ENCODE measurements at places on chromosomes 12 and 14.

DNA sequence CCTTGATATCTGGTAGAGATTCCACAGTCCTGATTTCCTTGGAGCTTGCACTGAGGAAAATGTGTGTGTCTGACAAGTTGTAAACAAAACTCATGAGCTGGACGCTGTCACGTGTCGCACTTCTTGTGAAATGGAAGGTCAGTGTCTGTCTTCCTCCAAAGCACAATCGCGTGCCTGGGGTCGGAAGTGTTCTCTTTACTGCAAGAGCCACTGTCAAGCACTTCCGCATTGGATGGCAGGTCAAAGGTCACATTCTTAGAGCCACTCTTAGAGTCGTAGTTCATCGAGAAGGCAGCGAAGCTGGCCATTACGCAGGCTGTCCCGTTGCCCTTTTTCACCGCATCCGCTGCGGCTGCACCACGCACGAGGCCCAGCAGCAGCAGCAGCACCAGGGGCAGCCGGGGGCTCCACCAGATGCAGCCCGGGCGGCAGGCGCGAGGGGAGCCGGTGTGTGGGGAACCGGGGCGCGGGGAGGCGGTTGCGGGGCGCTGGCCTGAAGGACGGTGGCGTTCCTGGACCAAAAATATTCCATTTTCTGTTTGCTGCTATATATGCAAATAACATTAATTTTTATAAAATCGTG is 45.0 kb downstream of the LRTM2 start:
- DNase-seq: no peak

DNA sequence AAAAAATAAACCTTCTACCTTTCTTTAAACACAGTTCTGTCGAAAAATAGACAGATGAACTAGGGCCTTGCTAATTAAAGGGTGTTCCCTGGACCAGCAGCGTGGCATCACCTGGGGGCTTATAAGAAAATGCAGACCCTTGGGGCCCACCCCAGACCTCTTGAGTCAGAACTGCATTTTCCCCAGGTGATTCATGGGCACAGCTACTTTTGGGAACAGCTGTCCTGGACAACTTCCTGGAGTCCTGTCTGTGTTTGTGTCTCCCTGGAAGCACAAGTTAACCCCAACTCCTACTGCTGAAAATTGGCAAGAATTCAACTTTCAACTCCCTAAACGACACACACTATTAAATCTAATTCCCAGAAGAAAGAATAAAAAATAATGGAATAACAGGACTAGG is 17.8 kb downstream of the FBLN5 start:
- no peak for DNase-seq

DNA sequence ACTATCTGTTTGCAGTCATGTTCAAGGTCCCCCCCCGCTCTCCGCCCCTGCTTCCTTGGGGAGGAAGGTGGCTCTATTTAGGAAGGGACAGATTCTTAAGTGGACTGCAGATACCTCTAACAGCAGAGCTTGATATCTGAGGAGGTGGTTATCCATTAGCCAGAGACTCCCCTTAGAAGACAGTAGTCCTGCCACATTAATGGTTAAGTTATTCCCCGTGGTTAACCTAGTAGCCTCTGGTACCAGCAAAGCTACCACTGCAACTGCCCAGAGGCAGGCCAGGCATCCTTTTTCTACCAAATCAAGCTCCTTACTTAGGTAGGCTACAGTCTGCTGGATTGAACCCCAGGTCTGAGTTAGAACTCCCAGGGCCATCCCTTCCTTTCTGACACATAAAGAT is 162.1 kb upstream of the AVPR1A start:
- DNase-seq: no peak

DNA sequence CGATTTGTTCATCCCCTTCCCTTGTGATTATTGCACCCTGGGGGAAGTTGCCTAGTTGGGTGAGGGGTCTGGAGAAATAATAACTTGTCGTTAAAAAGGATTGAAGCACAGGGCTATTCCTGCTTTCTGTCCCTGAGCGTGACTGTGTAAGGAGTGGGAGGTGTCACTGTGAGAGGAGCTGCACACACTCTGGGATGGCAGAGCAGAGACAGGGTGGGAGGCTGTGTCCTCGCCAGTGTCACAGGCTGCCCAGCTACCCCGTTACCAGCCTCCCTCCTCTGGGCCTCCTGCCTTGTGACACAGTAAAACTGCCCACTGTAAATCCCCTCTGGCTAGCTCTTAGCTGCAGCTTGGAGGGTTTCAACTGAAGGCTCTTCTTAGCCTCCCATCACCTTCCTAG is 460.6 kb downstream of the AACS start:
- DNase-seq: no peak

DNA sequence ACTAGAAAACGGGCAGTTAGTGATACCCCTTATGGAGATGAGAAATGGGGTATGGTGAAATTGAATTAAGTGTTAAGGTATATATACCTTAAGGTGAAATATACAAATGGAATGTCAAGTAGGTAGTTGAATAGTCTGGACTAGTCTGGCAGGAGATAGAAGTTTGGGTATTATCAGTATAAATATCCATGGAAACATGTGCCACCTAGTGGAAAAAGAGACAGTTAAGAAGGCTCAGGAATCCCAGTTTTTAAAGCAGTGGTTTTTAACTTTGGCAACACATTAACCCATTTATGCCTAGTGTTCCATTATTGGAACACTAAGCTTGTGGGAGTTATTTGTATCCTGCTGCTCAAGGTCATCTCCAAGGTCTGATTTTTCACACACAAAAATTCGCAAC is 38.6 kb upstream of the TPH2 start:
- peak; percentile 6 for DNase-seq

DNA sequence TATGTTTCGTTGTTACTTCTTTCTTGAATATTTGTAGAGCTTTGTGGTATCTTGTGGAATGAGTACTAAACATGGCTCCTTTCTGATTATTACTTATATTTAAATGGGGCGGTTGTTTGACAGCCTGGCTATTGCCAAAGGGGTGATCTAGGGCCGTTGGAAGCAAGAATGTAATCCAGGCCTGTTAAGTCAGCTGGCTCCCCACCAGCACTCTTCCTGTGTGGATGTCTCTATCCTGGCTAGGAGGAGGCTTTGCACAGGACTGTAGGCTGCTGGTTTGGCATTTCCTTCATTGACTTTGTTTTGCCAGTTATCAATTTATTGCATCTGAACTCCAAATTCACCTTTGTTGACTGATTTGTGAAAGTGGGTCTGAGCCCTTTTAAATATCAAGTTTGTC is 5.6 kb downstream of the FAM234B start:
- peak; percentile 24 for DNase-seq

GRCh38 chr14:87231336-87232026 is 761.5 kb downstream of the GALC start:
- DNase-seq: no peak

GRCh38 chr12:120416490-120417216 is 21.3 kb upstream of the COX6A1 start:
- no peak for DNase-seq

DNA sequence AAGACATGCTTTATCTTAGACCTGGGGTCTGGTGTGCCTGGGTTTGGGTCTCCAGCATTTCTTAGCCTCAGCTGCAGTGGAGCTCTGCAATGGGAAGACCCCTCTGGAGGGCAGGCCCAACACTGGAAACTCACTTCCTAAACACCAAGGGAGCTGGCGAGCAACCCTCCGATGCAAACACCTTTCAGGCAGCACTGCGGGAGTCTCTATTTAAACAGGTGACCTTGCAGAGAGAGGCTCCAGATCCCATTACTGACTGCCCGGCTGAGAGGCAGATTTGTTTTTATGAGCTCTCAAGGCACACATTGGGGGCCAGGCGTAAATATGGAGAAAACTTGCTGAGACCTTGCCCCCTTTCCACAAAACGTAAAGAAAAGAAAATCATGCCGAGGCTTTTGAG is 195.5 kb downstream of the PAX9 start:
- no peak for DNase-seq

DNA sequence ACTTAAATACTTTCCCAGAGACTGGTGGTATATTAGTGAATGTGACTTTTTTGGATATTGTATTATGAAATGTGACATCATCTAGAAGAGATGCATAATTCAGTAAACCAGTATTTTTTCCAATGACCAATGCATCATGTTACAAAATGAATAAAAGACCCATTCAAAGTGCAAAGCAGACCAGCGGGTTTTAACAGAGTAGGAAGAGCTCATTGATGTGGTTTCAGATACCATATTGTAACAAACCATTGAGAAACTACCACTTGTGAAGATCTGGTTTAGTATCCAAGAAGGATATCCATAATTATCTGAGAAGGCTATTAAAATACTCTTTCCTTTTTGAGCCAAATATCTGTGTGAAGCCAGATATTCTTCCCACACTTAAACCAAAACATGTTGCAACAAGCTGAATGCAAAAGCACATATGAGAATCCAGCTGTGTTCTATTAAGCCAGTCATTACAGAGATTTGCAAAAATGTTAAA is 47.7 kb downstream of the MVK start:
- peak; percentile 13 for DNase-seq

DNA sequence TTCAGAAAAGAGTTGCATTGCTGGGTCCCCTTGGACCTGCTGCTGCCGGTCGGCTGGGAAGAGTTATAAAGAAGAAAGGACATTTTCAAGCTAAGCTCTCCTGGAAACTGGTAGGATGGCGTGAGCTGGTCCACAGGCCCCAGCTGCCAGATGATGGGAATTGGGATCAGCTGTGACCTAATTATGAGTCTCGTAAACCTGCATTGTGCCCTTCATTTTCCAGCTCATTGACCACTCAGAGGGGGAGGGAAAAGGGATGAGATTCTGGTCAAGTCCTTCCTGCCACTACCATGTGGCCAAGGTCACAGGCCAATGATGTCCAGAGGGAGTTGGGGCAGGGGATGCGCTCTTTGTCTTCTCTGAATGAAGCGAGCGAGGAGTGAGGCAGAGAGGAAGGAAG is 320.9 kb downstream of the NRXN3 start:
- DNase-seq: no peak

DNA sequence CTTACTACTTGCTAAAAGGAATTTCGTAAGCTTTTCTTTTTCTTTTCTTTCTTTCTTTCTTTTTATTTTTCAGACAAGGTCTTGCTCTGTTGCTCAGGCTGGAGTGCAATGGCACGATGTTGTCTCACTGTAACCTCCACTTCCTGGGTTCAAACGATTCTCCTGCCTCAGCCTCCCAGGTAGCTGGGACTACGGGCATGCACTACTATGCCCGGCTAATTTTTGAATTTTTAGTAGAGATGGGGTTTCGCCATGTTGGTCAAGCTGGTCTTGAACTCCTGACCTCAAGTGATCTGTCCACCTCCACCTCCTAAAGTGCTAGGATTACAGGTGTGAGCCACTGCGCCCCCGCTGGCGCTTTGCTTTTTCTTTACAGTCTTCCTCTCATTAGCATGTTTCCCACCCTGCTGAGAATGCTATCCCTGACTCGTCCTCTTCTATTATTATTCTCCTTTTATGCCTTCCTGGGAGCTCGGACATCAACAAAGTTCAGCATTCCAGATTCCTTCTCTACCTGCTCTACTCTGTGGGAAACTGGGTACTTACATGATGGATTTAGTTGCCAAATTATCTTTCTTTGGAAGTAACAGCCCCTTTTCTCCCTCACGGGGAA is 3.1 kb downstream of the MTHFD1 start:
- DNase-seq: no peak

- DNase-seq: no peak
Measured at GRCh38 chr12:82781309-82781997, 94.7 kb downstream of the TMTC2 start.

- no peak for DNase-seq
Measured at GRCh38 chr12:82596483-82596882, 90.2 kb upstream of the TMTC2 start.

GRCh38 chr12:110613071-110613770 is 708 bp upstream of the TCTN1 start:
- DNase-seq: no peak

DNA sequence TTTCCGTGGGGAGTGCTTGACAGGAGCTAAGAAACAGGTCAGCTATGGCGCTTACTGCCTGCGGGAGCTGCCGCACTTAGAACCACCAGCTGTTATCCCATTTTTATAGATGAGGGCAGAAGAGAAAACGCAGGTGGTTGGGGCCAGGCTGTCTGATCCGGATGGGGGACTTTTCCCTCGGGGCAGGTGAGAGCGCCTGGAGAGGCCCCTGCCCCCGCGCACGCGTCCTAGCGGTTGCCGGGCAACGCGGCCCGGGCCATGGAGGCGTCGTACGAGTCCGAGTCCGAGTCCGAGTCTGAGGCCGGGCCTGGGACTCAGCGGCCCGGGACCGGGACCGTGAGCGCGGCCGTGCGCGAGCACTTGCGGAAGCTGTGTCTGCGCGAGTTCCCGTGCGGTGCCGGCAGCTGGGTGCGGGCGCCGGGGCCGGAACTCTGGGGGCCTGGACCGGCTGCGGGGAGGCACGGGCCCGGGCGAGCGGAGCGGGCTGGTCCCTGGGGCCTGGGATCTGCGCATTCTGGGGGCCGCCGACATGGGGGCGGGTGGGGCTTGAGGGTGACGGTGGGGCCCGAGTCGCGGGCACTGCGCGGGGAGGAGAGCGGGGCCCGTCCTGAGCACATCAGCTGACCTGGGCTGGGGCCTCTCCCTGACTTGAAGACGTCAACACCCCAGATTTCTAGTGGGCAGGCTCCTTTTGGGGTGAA is at the start of gene LRRC43:
Gene LRRC43 (plus strand): TSS at position 237 of the 701 bp plus-strand sequence. CDS start 22 bp downstream, at position 259.
- no peak for DNase-seq

GRCh38 chr12:76441016-76441415 is 92.8 kb upstream of the BBS10 start:
- DNase-seq: no peak

DNA sequence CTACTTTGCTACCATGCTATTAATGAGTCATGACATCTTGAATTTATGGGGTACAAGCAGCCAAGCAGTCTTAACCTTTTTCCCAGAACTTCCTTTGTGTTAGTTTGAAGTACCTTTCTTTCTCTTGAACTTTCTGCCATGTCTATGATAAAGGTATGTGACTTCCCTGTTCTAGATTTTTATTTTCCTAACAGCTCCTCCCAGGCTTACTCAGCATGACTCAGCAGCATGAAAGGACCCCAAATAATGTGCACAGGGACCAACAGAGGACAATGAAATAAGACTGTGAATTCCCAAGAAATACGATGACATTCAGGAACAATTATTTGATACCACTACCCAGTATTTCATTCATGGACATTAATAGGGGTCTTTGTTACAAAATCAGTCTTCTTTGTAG is 60.0 kb downstream of the TTC6 start:
- no peak for DNase-seq

DNA sequence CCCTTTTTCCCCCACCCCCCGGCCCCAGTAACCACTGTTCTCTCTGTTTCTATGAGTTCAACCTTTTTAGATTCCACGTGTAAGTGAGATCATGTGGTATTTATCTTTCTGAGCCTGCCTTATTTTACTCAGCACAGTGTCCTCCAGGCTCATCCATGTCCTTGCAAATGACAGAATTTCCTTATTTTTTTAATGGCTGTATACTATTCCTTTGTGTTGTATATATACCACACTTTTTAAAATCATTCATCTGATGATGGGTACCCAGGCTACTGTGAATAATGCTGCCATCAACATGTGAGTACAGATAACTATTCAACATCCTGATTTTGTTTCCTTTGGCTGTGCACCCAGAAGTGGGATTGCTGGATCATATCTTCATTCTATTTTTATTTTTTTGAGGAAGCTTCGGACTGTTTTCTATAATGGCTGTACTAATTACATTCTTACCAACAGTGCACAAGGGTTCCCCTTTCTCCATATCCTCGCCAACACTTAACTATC is 54.7 kb downstream of the DDX51 start:
- no peak for DNase-seq

Data from stromal cell of bone marrow (primary cell).